ENCODE measurements at places on chromosomes 2 and 18.

DNA sequence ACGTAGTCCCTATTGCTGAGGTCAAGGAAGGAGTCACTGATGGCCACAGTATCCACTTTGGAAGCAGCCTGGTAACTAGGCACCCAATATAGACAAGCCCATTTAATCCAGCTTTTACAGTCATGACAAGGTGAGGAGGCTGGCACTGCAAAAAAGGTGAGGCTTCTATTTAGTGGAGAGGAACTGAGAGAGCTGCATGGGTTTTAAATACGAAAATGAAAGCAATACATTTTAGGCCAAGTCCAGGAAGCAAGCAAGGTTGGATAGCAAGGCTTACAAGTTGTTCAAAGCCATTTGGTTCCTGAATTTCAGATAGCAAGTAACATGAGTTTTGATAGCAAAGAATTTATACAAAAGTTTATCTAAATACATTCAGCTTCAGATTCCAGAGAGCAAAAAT, 80.4 kb downstream of the SGPP2 start:
- no peak for DNase-seq

GRCh38 chr18:6741786-6742185, 12.3 kb downstream of the ARHGAP28 start:
- DNase-seq, result no peak

- DNase-seq, result no peak
Measured at GRCh38 chr2:104888489-104889258, 34.8 kb downstream of the POU3F3 start.

- no peak for DNase-seq
Measured at GRCh38 chr2:43033466-43034241, 192.8 kb downstream of the ZFP36L2 start.

DNA sequence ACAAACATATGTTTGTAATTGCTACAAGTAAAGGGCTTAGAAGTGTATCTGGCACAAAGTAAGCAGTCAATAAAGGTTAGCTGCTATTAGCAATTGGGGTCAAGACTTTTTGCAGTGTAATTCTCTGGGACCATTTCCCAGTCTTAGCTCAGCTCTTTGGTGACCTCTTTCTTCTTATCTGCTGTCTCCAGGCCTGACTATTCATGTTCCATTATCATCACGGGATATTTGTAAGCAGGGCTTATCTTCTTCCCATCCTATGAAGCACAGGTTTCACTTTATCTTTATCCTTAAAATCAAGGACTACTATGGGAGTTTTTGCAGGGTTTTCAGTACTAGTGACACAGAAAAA, 131.7 kb downstream of the DOCK10 start:
- DNase-seq, result no peak

GRCh38 chr2:70068119-70068518, 19.2 kb upstream of the PCBP1 start:
- no peak for DNase-seq

GRCh38 chr2:233654501-233654900, 17.2 kb upstream of the UGT1A9 start:
- DNase-seq, result no peak

- no peak for DNase-seq
Measured at GRCh38 chr2:219907011-219907365, 279.6 kb downstream of the SLC4A3 start.

DNA sequence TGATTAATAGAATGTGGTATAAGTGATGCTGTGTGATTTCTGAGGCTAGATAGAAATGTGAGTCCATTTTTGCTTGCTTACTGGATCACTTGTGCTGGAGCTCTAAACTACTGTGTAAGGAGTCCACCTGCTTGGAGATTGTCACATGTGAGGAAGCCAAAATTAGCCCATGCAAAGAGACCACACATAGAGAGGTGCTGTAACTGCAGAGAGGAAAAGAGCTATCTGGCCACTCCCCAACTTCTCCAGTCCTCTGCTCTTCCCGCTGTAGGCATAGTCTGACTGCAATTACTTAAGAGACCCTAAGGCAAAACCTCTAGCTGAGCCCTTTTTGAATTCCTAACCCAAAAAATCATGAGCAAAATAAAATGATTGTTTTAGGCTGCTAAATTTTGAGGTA, 120.6 kb upstream of the FBXO11 start:
- no peak for DNase-seq

- DNase-seq, result no peak
Measured at GRCh38 chr2:14364471-14364870, 268.0 kb upstream of the LRATD1 start.

DNA sequence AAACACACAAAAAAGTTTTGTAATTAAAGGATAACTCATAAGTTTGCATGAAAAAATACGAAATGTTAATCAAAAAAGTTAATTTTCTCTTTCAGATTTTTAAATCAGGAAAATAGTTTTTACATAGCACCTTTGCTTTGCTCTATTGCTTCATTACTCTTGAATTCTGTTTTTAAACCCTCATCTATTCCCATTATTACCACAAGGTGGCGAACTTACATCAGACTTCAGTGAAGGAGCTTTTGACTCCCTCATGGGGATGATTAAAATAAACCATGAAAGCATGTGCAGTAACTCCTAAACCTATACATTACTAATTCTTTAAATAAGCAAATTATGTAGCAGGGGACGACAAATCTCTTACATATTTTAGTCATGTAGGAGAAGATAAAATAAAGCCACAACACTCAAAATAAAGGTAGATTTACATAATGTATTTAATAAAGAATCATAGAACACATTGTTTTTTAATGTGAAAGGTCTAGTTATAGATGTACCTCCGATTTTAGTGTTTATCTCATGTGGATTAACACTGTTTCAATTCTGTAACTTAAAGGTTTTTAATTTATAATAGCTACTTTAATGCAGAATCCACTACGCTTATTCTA, 105.2 kb downstream of the NETO1 start:
- DNase-seq, result no peak

GRCh38 chr2:12402440-12403139, 314.1 kb upstream of the TRIB2 start:
- no peak for DNase-seq

DNA sequence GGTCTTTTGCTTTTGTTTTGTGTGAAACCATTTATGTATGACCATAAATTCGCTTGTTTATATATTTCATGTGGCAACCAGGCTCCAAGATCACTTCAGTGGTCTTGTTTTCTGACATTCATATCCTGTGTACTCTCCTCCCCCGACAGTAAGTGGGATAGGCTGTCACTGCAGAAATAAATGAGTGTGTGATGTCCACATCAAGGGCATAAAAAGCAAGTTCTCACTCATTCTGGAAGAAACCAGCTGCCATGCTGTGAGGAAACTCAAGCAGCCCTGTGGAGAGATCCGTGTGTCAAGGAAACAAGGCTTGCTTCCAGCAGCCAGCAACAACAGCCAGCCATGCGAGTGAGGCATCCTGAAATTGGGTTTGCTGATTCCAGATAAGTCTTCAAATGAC, 39.2 kb upstream of the GNAL start:
- DNase-seq, result no peak

DNA sequence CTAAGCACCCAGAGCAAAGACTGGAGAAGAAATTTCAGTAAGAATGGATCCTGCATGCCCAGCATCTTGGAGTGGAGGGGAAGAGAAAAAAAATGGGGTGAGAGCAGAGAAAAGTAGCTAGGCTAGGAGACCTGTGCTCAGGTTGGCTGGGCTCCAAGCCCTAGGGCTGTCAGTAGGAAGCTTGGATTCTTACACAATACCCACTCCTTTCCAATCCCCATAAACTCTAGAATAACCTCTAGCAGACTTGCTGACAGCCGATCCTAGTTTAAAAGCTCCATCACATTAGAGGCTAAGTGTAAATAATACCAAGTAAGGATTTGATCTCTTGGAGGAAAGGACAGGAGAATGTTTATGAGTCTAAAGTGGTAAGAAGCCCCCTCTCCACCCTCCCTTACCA, 46.2 kb upstream of the NABP1 start:
- DNase-seq, result no peak

DNA sequence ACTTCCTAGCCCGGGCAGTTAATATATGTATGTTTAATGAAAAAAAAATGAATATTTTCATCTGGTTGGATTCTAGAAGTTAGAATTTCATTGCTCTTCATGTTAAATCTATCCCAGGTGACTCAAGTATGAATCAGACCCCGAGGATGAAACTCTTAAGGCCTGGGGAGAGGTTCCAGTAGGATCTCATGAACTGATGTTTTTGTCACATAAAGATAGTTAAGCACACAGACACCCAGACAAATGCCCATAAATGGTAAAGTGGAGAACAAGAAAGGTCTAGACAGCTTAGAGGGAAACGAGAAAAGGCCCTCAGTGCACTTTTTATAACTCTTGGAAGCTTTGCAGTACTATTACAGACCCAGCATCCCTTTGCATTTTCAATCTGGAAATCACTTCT, 114.1 kb downstream of the RIF1 start:
- no peak for DNase-seq

- DNase-seq, result no peak
Measured at GRCh38 chr2:172296267-172297046, 130.9 kb upstream of the ITGA6 start.

DNA sequence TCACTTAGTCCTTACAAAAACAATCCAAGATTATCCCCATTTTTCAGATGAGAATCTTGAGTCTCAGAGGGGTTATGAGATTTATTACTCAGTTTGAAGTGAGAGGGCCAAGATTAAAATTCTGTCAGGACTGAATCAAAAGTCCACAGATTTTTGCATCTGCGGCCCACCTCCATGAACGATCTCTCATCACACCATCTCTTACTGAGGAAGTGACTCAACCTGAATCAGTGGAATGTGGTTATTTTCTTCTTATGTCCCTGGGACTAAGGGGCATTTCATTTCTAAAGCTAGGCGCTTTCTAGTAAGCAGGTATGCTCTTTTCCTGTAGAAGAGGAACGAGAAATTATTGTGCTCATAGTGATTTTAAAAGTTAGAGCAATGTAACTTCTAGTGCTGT, 360.3 kb upstream of the SPHKAP start:
- DNase-seq, result no peak

- DNase-seq, result no peak
Measured at GRCh38 chr2:212489719-212490346, 48.8 kb downstream of the ERBB4 start.

GRCh38 chr2:40150266-40150665, 301.6 kb downstream of the SLC8A1 start:
- DNase-seq, result no peak

DNA sequence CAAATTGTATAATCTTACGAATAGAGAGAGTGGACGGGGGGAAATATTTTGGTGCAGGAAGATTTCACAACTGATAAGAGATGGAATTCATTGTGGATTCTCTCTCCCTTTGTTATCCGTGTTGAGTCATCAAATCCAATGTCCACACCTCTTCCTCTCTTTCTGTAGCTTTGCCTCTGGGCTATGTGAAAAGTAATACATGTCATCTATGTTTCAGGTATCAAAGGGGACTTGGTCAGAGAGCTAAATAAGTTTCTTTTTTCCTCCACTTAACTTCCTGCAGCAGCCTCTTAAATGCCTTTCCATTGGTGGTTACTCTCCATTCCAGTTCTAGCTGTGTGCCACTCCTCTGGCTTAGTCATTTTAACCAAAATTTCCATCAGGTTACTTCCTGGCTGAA, 169.3 kb upstream of the NXPH2 start:
- no peak for DNase-seq

DNA sequence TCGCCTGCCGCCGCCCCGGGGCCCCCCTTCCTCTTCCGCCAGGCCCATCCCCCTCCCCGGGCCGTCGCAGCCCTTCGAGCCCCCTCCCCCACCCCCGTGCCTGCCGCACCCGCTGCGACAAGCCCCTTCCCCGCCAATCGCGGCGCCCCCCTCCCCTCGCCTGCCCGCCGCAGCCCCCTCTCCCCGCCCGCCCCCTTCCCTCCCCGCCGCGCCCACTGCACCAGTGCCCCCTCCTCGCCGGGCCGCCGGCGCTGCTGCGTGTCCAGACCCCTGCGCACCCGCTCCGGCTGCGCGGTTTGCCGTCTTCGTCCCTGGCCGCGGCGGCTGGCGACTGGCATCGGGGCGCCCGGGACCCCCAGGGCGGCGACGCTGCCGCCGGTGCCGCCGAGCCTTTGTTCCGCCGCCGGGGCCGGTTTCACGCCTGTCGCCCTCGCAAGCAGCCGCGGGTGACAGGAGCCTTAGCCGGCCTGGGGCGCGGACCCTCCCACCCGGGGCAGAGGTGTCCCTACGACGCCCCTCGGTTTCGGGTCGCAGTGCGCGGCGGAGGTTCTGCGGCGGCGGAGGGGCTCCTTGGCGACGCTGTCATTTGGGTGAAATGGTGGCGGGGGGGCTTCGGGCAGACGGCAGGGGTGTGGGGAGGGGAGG, 18.1 kb downstream of the GPC1 start:
- DNase-seq, result no peak

- DNase-seq, result no peak
Measured at GRCh38 chr2:8484502-8485283, 197.2 kb upstream of the ID2 start.

GRCh38 chr2:100791294-100791935, 28.5 kb upstream of the NPAS2 start:
- no peak for DNase-seq

DNA sequence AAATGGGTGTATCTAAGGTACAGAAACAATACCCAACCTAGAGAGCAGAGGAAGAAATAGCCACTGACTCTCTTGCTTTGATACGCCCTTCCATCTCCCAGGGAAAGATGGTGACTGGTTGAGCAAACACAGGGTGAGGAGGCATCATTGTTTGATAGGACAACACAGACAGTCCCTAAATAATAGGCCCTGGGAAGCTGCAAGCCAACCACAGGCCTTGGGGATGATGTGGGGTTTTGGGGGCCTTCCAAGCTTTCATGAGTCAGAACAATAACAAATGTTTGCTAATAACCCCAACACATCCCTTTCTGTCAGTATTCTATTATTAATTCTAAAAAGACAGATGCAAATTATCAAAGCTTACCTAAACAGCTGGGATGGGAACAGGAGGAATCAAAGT, 9.8 kb downstream of the LGALSL start:
- DNase-seq, result no peak

DNA sequence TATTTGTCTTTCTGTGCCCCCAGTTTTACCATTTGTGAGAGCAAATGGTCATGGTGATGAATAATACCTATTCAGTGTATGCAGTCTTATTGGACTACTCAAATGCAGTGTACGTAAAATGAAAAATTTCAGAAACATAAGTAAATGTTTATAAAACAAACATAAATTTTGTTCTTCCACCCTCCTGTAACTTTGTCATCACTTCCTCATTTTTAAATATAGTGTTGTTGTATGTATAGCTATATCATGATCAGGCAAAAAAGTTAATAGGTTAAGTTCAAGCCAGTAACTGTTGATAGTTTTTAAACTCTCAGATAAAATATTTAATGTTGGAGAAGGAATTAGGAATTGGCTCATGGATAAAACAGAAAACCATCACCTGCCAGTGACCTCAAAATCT, 93.2 kb downstream of the KLF7 start:
- DNase-seq, result no peak

DNA sequence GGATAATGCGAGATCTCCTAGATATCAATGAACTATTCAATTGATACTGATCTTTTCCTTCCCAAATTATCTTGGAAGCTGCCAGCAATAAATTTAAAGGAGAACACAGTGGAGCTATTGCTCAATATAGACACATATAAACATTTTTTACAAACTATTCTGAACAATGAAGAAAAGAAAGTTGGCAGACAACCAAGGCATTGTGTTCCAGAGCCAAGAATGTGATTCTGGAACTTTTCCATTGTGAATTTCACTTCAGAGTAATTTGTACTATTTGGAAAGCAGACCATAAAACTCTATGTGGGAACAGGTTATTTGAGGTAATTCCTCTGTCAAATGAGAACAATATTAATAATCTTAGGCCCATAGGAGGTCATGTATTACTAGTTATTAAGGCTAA, 588.2 kb downstream of the IRS1 start:
- no peak for DNase-seq

Measured in activated CD8-positive, alpha-beta memory T cell treated with anti-CD3 and anti-CD28 coated beads, Interleukin-2, amount 50 U/mL, for 48 hours (primary cell).